ENCODE measurements at places on chromosomes 11 and 22.

GRCh38 chr11:76861490-76861953 is 804 bp downstream of the ACER3 start:
- no peak for DNase-seq

DNA sequence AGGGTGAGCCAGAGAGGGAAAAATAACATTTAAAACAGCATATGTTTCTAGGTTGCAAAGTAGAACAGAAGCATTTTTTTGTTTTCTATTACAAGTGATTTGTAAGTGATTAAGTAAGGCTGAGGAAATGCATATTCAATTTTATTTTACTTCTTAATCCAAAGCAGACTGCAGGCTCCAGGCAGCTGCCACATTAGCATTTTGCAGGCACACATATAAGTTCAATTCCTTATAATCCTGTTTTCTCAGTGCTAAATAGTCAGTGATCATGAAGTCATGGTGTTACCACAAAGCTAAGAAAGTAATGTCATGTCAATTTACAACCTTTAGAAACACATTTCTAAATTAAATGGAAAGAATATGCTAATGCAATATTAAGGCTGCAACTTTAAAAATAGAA is 149.8 kb downstream of the CNTN5 start:
- no peak for DNase-seq

GRCh38 chr11:5107285-5107684 is 30.9 kb downstream of the OR52A5 start:
- DNase-seq, result no peak

DNA sequence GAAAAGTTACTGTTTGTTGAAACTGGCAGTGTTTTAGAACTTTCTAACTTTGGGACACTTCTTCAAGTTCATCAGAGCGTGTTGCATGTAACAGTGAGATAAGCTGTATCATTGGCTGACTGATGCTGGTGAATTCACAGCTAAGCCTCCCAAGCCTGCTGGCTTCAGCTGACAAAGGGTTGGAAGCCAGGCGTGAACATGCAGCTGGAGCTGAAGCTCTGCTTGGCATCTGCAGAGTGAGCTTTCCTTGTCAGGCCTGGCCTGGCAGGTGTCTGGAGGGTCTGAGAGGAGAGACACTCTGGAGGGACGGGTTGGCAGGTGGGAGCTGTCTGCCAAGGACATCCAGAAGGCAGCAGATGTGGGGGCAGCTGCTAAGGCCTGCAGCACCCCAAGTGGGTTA is 1.5 kb downstream of the AMPD3 start:
- DNase-seq, result no peak

- DNase-seq, result no peak
These were observed 250.6 kb upstream of the TENM4 start for GRCh38 chr11:79691445-79691844.

- no peak for DNase-seq
These were observed 63.4 kb downstream of the CD6 start for GRCh38 chr11:61034704-61035525.

GRCh38 chr11:65903715-65904114 is 3.5 kb upstream of the FOSL1 start:
- DNase-seq, result no peak

DNA sequence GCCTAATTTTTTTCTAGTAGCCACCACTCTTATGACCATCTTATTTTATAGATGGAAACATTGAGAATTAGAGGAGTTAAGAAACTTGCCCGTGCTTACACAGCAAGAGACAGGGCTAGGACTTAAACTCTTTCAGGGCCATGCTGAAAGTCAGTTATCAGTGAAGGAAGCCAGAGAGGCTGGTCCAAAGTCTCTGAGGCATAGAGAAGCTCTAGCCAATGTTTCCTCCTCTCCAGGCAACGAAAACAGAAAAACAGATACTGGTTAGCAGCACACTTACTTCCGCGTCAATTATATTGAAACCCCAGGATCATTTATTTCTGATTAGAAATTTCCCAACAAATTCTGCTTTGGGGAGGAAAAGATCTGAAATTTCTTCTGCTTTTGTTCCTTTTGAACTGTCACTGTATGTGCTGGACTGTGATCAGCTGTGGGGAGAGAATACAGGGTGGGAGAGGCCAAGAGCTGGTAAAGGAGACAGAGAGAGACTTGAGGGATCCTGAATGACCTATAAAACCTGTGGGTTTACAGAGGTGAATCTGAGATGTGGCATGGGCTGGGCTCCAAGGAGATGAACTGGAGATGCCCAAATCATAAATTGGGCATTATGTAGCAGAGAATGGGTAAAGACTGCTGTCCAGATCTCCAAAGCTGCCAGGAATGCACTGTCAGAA is 37.5 kb upstream of the CAPRIN1 start:
- no peak for DNase-seq

DNA sequence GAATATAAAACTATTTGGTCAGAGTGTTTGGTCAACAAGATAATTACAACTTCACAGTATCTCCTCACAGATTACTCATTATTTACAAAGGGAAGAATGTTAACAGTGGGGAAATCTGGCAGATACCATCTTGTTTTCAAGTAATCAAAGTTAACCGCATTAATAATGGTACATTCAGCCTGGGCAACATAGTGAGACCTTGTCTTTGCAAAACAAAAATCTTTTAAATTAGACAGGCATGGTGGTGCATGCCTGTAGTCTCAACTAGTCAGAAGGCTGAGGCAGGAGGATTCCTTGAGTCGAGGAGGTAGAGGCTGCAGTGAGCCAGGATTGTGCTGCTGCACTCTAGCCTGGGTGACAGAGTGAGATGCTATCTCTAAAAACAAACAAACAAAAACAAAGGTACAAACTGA is 78.5 kb downstream of the ACER3 start:
- no peak for DNase-seq

GRCh38 chr11:22846726-22847125 is 13.5 kb downstream of the CCDC179 start:
- no peak for DNase-seq

DNA sequence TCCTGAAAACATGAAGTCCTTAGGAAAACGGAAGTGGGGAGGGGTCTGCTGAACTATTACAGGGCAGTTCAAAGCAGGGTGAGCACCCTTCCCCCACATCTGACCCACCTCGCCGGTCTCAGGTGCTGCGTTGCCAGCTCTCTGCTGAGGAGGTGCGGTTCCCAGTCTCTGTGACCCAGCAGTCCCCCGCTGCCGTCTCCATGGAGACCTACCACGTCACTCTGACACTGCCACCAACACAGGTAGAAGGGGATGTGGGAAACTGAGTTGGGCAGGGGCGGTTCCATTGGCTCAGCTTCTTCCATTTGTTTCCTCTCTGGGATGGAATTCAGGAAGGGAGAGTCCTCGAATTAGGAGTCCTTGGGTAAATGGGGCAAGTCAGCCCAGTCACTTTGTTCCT is 3.3 kb downstream of the C2CD2L start:
- DNase-seq, result no peak

DNA sequence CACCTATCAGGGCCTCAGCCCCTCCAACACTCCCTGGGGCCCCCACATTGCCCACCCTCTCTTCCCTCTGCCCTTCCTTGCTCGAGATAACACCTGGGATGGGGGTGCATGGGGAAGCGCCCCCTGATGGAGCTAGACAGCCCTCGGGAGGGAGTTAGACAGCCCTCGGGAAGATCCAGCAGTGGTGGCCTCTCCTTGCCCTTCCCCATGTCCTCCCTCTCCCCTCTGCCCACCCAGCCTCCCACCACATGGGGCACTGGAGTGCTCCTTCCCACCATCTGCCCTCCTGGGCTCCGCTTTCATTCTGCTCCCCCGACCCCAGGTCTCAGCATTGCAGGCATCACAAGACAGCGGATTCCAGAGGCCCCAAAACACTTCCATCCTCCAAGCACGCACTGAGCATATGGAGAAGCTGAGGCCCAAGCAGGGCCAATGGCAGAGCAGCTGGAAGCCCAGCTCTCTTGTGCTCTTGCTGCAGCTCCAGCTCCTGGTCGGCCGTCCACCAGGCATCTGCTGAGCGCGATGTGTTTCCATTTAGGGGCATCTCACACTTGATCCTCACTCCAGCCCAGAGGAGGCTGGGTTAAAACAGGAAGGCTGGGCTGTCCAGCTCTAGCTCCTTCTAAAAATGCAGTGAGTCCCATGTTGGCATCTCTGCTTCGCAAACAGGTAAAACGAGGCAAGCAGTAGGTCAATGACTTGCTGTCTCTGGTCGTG is 65.6 kb downstream of the IGLL1 start:
- no peak for DNase-seq

GRCh38 chr11:120210626-120211521 is at the start of gene OAF:
Gene OAF (plus strand): TSS chr11:120211032. CDS start chr11:120211280, 248 bp downstream.
- peak; percentile 35 for DNase-seq

- no peak for DNase-seq
These were observed 102.1 kb downstream of the MN1 start for GRCh38 chr22:27699383-27700019.

- DNase-seq, result no peak
These were observed 61.4 kb upstream of the MTMR2 start for GRCh38 chr11:95985174-95985808.

GRCh38 chr22:41856469-41856868 is 23.6 kb downstream of the SREBF2 start:
- no peak for DNase-seq

All from stimulated activated CD8-positive, alpha-beta memory T cell treated with anti-CD3 and anti-CD28 coated beads, Interleukin-2, amount 100 ng/mL, for 1 hour (primary cell).